ENCODE measurements at places on chromosomes 5 and 9.
A peak's percentile ranks its signal among the peaks of the same experiment; 100 is the strongest.

DNA sequence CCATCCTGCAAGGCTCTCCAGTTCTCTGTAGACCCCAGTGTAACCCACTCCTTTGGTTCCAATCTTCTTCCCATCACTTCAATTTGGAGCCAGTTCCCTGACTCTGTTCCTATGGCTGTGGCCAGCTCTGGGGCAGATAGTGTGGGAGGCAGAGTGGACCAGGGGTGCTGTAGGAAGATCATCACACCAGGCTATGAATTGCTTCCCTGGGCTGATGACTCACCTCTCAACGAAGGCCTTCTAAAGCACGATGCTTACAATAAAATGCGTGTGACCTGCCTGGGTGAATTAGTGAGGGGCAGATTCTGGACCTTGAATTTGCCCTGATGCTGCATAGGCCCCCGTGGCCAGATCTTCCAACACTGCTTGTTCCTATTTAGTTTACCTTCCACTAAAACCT, 289.7 kb downstream of the FBXL7 start:
- ATAC-seq, result no peak
- no peak overlapping the region for H3K27ac ChIP-seq
- no peaks in the 10 kb centered on the region for H3K36me3 ChIP-seq
- H3K4me3 ChIP-seq, result no peak overlapping the region
- H3K4me1 ChIP-seq, result peaks cover 5% of the 10 kb centered on the region

GRCh38 chr9:105355781-105356180, 92.1 kb upstream of the FSD1L start:
- no peak overlapping the region for H3K27ac ChIP-seq
- no peaks in the 10 kb centered on the region for H3K27me3 ChIP-seq
- no peak for ATAC-seq
- H3K36me3 ChIP-seq, result peaks cover 10% of the 10 kb centered on the region
- no peaks in the 10 kb centered on the region for H3K4me1 ChIP-seq
- H3K4me3 ChIP-seq, result no peak overlapping the region

- peaks cover 19% of the 10 kb centered on the region for H3K27me3 ChIP-seq
- H3K27ac ChIP-seq, result no peak overlapping the region
- H3K4me3 ChIP-seq, result no peak overlapping the region
Measured at GRCh38 chr5:1137567-1138444, 25.9 kb upstream of the SLC12A7 start.

DNA sequence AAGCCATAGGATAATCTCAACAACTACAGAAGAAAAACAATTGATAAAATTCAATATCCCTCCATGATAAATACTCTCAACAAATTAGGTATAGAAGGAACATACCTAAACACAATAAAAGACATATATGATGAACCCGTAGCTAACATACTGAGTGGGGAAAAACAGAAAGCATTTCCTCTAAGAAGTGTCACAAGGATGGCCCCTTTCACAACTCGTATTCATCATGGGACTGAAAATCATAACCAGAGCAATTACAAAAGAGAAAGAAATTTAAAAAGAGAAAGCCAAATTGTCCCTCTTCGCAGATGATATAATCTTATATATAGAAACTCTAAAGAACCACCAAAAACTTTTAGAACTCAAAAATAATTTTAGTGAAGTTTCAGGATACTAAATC, 146.3 kb upstream of the RGMB start:
- no peak overlapping the region for H3K27ac ChIP-seq
- no peaks in the 10 kb centered on the region for H3K4me1 ChIP-seq
- H3K4me3 ChIP-seq, result no peak overlapping the region
- H3K27me3 ChIP-seq, result no peaks in the 10 kb centered on the region
- ATAC-seq, result no peak

DNA sequence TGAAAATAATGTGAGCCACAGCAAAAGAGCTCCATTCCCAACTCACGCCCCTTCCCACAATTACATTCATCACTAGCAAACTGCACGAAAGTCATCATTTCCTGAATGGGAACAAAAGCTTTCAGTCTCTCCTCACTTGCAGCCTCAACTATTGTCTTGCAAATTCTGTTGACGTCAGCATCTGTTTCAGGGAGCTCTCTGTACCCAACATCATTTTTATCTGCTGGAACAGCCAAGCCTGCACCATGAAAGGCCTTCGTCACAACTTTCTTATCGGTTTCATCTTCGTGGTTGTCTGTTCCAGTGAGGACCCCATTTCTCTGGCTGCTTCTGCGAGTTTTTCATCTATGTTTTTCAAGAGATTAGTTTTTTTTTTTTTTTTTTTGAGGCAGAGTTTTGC, 14.3 kb upstream of the RNF130 start:
- H3K4me3 ChIP-seq, result no peak overlapping the region
- H3K27ac ChIP-seq, result no peak overlapping the region
- no peaks in the 10 kb centered on the region for H3K36me3 ChIP-seq

DNA sequence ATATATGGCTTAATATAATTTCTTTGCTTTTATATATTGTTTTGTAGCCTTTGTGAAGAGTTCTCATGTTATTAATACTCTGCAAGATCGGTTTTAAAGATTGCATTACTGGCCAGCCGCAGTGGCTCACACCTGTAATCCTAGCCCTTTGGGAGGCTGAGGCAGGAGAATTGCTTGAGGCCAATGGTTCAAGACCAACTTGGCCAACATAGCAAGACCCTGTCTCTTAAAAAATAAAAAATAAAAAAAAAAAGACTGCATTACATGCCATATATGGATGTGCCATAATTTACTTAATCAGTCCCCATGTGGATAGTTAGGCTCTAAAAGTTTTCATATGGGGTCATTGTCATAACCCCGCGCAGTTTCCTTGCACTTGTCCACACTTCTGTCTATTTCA, 31.0 kb upstream of the TNFAIP8 start:
- H3K4me1 ChIP-seq, result no peaks in the 10 kb centered on the region
- no peaks in the 10 kb centered on the region for H3K36me3 ChIP-seq
- no peaks in the 10 kb centered on the region for H3K27me3 ChIP-seq

- H3K4me1 ChIP-seq, result peaks cover 98% of the 10 kb centered on the region
- H3K27me3 ChIP-seq, result no peaks in the 10 kb centered on the region
- peak; percentile 20 for ATAC-seq
- H3K27ac ChIP-seq, result peak overlapping the region; percentile 89
- peaks cover 42% of the 10 kb centered on the region for H3K36me3 ChIP-seq
- H3K4me3 ChIP-seq, result no peak overlapping the region
Measured at GRCh38 chr5:149544028-149544420, 7.2 kb downstream of the CSNK1A1 start.

GRCh38 chr5:142845954-142846398, 75.8 kb downstream of the ARHGAP26 start:
- H3K27ac ChIP-seq, result peak overlapping the region; percentile 57
- ATAC-seq, result no peak
- no peaks in the 10 kb centered on the region for H3K36me3 ChIP-seq
